ENCODE measurements at places on chromosomes 7 and 10.
A peak's percentile ranks its signal among the peaks of the same experiment; 100 is the strongest.

DNA sequence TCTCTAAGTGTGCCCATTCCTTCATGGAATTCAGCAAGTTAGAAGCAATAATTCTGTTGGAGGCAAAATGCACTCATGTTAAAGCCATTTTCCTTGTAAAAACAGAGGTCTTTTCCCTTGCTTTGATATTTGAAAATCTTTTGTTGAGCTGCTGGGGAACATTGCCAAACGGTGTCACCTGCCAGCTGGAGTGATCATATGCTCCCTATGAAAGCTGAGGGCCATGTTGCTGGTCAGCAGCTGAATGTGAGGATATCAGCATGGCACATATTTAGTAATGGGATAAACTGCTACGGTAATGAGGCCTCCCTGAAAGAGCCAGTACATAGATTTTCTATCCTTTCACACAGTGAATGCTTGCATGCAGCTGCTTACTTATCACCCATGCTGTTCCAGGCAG lies 224.3 kb downstream of the THSD7A start:
- DNase-seq = peak; percentile 1

- DNase-seq = no peak
Observed at GRCh38 chr10:101020427-101021075, 10.4 kb downstream of the PDZD7 start.

GRCh38 chr7:22208799-22209198 lies 148.2 kb downstream of the RAPGEF5 start:
- no peak for DNase-seq

DNA sequence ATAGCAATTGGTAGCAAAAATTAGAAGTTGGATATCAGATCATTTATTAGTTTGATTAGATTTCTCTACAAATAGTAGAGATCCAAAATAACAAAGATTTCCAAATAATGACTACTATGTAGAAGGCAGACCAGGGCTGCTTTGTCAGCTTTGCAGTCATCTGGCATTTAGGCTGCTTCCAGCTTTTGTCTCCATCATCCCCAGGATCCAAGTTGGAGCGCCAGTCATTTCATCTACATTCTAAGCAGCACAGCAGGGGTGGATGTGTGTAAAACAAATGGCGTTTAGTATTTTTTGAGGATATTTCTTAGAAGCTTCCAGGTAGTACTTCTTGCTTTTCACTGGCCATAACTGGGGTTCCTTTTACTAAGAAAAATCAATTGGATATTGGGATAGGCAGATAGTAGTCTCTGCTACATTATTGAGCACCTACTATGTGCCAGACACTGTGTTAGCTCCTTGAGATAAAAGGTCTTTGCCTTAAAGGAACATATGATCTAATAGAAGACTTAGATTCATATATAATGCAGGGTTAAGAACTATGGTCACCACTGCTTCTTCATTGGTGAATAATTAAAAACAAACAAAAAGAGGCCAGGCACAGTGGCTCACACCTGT lies 41.5 kb downstream of the TPST1 start:
- no peak for DNase-seq
